ENCODE measurements at places on chromosomes 3 and 15. TPM values are rescaled to one million over a fixed set of nuclear protein-coding genes. Genes with fewer than 3 reads are reported as not detected.

DNA sequence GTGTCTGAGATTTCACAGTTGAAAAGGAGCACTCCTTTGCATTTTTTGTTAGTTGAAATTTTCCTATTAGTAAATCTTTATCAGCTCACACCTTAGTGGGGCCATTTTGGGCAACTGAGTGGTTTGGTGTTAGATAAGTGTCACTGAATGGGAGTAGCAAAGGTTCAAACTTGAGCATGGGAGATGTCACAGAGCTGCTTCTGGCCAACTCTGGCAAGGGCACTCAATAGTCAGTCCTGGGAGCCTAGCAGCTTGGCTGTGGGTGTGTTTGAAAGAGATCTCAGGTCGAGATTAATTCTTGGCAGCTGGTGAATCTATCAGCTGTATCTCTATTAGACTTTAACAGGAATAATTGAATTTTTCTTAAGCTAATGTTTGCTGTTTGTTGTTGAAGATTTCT is 579.3 kb downstream of the EDEM1 start:
- no peaks in the 10 kb centered on the region for H3K36me3 ChIP-seq
- no peak overlapping the region for H3K4me3 ChIP-seq
- no peak for DNase-seq
- no peaks in the 10 kb centered on the region for H3K4me1 ChIP-seq
- H3K27ac ChIP-seq: no peak overlapping the region

GRCh38 chr15:60935130-60935529 is 294.0 kb downstream of the RORA start:
- H3K27ac ChIP-seq: no peak overlapping the region
- no peaks in the 10 kb centered on the region for H3K27me3 ChIP-seq
- H3K4me1 ChIP-seq: peaks cover 2% of the 10 kb centered on the region
- no peaks in the 10 kb centered on the region for H3K36me3 ChIP-seq
- no peak overlapping the region for H3K4me3 ChIP-seq

DNA sequence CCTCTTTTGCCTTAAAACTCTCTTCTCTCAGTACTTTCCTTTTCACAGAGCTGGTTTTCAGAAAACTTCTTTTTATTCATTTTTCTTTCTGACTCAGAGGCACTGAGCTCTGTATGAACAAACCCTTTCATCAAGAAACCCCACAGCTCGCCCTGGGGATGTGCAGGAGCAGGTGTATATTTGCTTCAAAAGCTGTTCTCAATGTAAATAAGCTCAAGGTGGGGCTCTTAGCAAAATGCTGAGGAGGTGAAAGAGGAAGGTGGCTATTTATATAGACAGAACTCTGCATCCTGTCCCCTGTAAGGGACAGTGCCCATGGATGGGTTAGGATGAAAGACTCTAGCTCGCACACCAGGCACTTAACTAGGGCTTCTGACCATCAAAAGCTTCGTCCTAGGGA is 302.0 kb downstream of the WDR72 start:
- no peak overlapping the region for H3K27ac ChIP-seq
- no peak for DNase-seq
- H3K27me3 ChIP-seq: no peaks in the 10 kb centered on the region

GRCh38 chr15:77825546-77825945 is 192.8 kb upstream of the LINGO1 start:
- no peaks in the 10 kb centered on the region for H3K36me3 ChIP-seq
- H3K4me3 ChIP-seq: no peak overlapping the region
- peaks cover 22% of the 10 kb centered on the region for H3K27me3 ChIP-seq
- peaks cover 3% of the 10 kb centered on the region for H3K4me1 ChIP-seq

GRCh38 chr3:14357463-14357862 is 44.9 kb upstream of the SLC6A6 start:
- no peak for DNase-seq
- peaks cover 50% of the 10 kb centered on the region for H3K27me3 ChIP-seq
- H3K4me3 ChIP-seq: no peak overlapping the region

GRCh38 chr3:123584284-123584987 is 417 bp downstream of the HACD2 start:
- peak; percentile 63 for DNase-seq
- H3K27ac ChIP-seq: peak overlapping the region; percentile 57
- peaks cover 10% of the 10 kb centered on the region for H3K4me1 ChIP-seq
- H3K27me3 ChIP-seq: no peaks in the 10 kb centered on the region
- H3K4me3 ChIP-seq: peak overlapping the region; percentile 96

DNA sequence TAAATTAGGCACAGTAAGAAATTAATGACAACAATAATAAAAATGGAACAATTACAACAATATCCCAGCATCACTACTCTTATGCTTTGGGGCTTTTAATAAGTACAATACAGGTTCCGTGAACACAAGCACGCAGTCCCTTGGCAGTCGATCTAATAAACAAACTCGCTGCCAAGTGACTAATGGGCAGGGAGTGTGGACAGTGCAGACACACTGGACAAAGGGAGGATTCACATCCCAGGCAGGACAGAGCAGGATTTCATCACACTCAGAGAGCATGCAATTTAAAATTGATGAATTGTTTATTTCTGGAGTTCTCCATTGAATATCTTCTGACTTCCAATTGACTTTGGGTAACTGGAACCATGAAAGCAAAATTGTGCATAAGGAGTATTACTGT is 524.1 kb upstream of the CFAP20DC start:
- no peaks in the 10 kb centered on the region for H3K36me3 ChIP-seq
- peaks cover 10% of the 10 kb centered on the region for H3K4me1 ChIP-seq
- H3K4me3 ChIP-seq: no peak overlapping the region
- peak; percentile 56 for DNase-seq
- peaks cover 2% of the 10 kb centered on the region for H3K27me3 ChIP-seq
- H3K27ac ChIP-seq: no peak overlapping the region

DNA sequence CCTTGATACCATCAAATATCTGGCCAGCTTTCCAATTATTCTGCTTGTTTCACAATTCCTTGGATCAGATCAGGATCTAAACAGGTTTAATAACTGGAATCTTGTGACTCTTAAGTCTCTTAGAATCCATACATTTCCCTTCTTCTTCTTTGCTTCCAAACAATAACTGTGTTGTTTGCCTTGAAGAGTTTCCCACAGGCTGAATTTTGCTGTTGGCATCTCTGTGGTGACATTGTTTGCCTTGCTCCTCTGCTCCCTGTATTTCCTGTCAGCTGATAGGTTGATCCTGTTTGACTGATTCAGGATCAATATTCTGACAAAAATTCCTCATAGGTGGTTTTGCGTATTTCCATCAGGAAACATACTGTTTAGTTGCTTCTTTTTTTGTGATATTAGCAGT is 248.4 kb upstream of the LMCD1 start:
- peaks cover 3% of the 10 kb centered on the region for H3K4me1 ChIP-seq
- no peak overlapping the region for H3K4me3 ChIP-seq
- H3K27ac ChIP-seq: no peak overlapping the region
- H3K36me3 ChIP-seq: no peaks in the 10 kb centered on the region
- H3K27me3 ChIP-seq: no peaks in the 10 kb centered on the region
- no peak for DNase-seq

- H3K27me3 ChIP-seq: peaks cover 8% of the 10 kb centered on the region
- peak; percentile 59 for DNase-seq
- H3K36me3 ChIP-seq: no peaks in the 10 kb centered on the region
- H3K27ac ChIP-seq: peak overlapping the region; percentile 42
These were observed 42.9 kb upstream of the RPL32 start for GRCh38 chr3:12884186-12884680.

- H3K4me1 ChIP-seq: peaks cover 34% of the 10 kb centered on the region
- no peaks in the 10 kb centered on the region for H3K36me3 ChIP-seq
- H3K4me3 ChIP-seq: no peak overlapping the region
- peak overlapping the region; percentile 4 for H3K27ac ChIP-seq
- H3K27me3 ChIP-seq: no peaks in the 10 kb centered on the region
These were observed 6.6 kb downstream of the EHD4 start for GRCh38 chr15:41965441-41966413.

GRCh38 chr15:35151782-35152181 is 66.7 kb upstream of the NANOGP8 start:
- no peaks in the 10 kb centered on the region for H3K4me1 ChIP-seq
- no peak overlapping the region for H3K27ac ChIP-seq
- H3K4me3 ChIP-seq: no peak overlapping the region

DNA sequence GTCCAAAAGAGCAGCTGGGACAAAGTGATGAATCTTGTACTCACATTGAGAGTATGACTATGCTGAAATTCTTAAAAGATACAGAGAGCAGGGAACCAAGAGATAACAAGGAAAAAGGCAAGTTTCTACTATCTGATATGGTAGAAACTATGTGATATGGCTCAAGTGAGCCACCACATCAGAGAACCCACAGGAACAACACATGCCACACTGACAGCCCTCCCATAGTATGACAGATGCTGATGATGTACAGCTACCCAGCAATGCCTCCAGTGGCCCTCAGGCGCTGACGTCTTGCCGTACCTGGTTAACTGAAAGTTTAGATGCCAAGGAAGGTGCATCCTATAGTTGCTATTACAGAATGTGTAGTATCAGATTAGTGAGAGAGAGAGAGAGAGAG is 42.4 kb downstream of the CHAC1 start:
- peaks cover 42% of the 10 kb centered on the region for H3K36me3 ChIP-seq
- H3K4me3 ChIP-seq: no peak overlapping the region
- H3K4me1 ChIP-seq: no peaks in the 10 kb centered on the region
- no peak for DNase-seq
- no peak overlapping the region for H3K27ac ChIP-seq
- H3K27me3 ChIP-seq: no peaks in the 10 kb centered on the region

DNA sequence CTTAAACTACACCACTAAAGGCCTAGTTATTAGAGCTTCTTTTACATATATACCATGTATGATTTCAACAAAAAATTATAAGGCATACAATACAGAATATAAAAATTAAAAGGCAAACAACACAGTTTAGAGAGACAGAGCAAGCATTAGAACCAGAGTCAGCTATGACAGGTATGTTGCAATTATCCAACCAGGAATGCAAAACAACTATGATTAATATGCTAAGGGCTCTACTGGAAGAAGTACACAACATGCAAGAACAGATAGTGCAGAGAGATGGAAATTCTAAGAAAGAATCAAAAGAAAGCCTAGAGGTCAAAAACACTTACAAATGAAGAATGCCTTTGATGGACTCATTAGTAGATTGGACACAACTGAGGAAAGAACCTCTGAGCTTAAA is 39.6 kb downstream of the CCDC54 start:
- no peaks in the 10 kb centered on the region for H3K4me1 ChIP-seq
- no peak overlapping the region for H3K4me3 ChIP-seq
- no peaks in the 10 kb centered on the region for H3K27me3 ChIP-seq
- no peak overlapping the region for H3K27ac ChIP-seq
- H3K36me3 ChIP-seq: no peaks in the 10 kb centered on the region

GRCh38 chr3:140917772-140918171 is 23.9 kb upstream of the SLC25A36 start:
- no peaks in the 10 kb centered on the region for H3K36me3 ChIP-seq
- no peak overlapping the region for H3K27ac ChIP-seq
- H3K4me3 ChIP-seq: no peak overlapping the region
- no peaks in the 10 kb centered on the region for H3K4me1 ChIP-seq
- H3K27me3 ChIP-seq: peaks cover 4% of the 10 kb centered on the region

GRCh38 chr3:187734841-187735240 is 10.4 kb downstream of the BCL6 start:
- DNase-seq: no peak
- no peak overlapping the region for H3K27ac ChIP-seq
- no peak overlapping the region for H3K4me3 ChIP-seq
- H3K27me3 ChIP-seq: peaks cover 7% of the 10 kb centered on the region

GRCh38 chr15:75034615-75035014 is 11.2 kb downstream of the PPCDC start:
- H3K4me1 ChIP-seq: peaks cover 14% of the 10 kb centered on the region
- H3K4me3 ChIP-seq: no peak overlapping the region
- H3K27me3 ChIP-seq: no peaks in the 10 kb centered on the region
- H3K27ac ChIP-seq: no peak overlapping the region

DNA sequence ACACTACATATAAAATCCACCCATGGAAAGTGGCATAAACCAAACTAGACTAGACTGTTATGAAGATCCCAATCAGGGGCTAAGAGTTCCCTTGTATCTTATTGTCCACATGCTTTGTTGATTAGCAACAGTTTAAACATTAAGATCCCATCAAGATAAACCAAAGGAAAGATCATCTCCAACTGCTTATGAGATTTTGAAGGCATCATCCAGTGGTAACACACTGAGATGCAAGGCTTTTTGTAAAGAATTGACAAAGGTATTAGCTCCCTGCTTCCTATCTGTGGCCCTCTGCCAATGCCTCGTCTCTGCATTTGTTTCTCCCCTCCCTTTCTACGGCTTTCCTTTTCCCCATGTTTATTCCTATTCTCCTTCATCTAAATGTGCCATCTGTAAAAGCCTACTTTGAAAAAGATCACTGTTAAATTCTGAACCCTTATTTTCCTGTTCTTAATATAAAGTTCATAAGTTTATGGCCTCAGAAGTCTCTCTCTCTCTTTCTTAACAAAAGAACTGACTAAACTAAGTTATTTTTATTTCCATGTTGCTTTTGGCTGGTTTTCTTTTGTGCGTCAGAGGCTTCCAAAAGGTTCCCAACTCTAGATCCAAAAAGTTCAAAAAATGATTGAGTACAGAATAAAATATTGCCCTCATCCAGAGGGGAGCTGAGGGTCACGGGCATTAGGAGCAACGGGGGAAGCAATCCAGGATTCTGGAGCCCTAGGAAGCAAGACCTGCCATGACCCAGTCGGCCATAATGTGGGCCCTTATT is 5.5 kb downstream of the PLD1 start:
- H3K27me3 ChIP-seq: no peaks in the 10 kb centered on the region
- H3K4me3 ChIP-seq: no peak overlapping the region
- peak; percentile 87 for DNase-seq

DNA sequence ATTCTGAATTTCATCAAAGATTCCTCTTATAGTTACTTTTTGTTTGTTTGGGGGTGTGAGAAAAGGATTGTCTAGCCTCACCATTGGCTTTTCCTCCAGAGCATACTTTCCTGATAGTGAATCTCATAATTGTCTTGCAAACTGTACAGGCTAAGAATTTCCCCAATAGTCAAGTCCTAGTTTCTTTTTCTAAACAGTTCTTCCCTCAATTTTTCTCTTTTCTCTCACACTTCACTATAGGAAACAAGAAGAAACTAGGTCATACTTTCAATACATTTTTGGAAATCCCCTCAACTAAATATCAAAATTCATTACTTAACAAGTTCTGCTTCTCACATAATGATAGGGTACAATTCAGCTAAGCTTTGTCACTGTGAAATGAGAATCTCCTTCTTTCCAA is 241.9 kb downstream of the IL20RB start:
- DNase-seq: no peak
- peaks cover 2% of the 10 kb centered on the region for H3K27me3 ChIP-seq
- H3K27ac ChIP-seq: no peak overlapping the region
- peaks cover 4% of the 10 kb centered on the region for H3K4me1 ChIP-seq
- H3K36me3 ChIP-seq: no peaks in the 10 kb centered on the region

DNA sequence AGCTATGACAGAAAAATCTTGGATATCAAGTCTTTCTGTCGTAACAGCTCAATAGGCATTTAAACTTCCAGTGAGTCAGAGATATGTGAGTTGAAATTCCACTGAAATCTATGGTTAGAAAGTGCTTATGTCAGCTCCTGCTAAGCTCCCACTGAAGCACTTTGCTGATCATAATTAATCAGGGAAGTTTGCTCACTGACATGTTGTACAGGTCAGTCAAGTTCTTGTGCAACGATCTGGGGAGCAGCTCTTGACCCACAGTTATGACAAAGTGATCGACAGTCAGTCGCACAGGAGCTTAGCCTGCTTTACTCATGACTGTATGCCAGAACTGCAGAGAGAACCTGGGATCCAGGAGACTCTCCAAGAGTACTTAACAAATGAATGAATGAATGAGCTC is 453.5 kb downstream of the SOX2 start:
- no peak overlapping the region for H3K4me3 ChIP-seq
- no peaks in the 10 kb centered on the region for H3K4me1 ChIP-seq
- no peak for DNase-seq
- H3K36me3 ChIP-seq: no peaks in the 10 kb centered on the region
- no peak overlapping the region for H3K27ac ChIP-seq

Gene TNK2
- 25.6 TPM for total RNA-seq

Gene HOMER2
- total RNA-seq: 27.0 TPM

Gene SLC4A7
- 31.3 TPM for total RNA-seq

Gene VIPR1
- 1.2 TPM for total RNA-seq

Gene MED12L
- 11.7 TPM for total RNA-seq

Gene TNFSF10
- 11.3 TPM for total RNA-seq

Gene EAF2
- total RNA-seq: 9.5 TPM

All from muscle of leg (tissue), 16 donors.